ENCODE measurements at places on chromosomes 11 and 22.

DNA sequence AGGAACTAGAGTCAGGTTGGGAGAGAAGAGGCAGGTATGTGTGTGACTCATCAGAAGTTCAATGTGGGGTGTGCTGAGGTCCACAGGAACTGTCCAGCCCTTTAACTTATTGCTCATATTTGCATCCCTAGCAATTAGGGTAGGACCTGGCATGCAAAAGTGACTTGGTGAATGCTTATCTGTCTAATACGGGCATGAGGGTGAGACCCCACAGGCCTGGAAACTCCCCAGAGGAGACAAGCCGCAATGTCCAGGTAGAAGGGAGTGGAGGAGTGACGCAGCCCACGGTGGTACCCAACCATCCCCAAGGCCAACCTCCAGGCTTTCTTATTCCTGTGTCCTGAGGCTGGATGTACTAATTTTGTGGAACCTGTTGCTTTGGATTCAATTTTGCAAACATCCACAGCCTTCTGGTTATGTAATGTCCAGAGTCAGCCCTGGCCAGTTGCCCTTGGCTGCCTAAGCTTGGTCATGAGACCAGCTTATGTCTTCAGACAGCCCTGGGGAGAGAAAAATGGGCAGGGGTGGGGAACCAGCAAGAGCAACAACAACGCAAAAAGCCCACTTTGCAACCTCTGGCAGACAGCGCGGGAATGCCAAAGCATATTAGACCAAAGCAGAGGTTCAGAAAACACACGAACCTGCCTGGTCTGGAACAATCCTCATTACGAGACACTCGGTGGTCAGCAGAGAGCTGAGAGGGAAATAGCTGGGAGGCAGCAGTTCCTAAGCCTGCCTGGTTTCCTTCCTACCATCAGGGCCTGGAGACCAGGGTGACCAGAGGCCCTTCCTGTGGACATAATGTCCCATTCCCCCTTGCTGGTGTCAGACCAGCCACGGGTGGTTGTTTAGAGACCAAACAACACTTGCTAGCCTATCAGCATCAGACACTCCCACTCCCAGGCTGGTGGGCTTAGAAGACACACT lies 49.3 kb downstream of the TIMP3 start:
- no peak for DNase-seq

GRCh38 chr22:43488031-43488866 lies 76.4 kb downstream of the MPPED1 start:
- DNase-seq = no peak

GRCh38 chr11:581342-581741 lies 5.1 kb downstream of the PHRF1 start:
- DNase-seq = no peak

DNA sequence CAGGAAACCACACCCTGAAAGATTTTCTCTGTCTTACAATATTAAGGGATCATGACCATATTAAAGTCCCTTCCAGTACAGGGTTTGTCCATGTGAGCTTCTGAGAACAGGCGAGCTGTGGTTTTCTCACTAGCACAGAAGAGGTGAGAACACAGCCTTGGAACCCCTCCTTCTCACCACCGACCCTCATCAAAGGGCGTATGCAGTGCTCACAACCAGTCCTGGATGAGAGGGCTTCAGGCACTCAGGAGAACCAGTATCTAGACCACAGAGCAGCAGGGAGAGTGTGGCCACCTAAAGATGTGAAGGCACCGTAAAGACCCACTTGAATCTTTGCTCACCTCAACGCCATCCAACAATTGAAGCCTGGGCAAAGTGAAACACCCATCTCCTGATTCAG lies 397.0 kb downstream of the ETS1 start:
- DNase-seq = no peak

- DNase-seq = peak; percentile 83
Observed at GRCh38 chr11:124746621-124747243, 5.3 kb downstream of the VSIG2 start.

- DNase-seq = no peak
Observed at GRCh38 chr22:32785321-32786026, 16.0 kb upstream of the TIMP3 start.

GRCh38 chr11:11044137-11044855 lies 186.4 kb upstream of the ZBED5 start:
- DNase-seq = no peak

DNA sequence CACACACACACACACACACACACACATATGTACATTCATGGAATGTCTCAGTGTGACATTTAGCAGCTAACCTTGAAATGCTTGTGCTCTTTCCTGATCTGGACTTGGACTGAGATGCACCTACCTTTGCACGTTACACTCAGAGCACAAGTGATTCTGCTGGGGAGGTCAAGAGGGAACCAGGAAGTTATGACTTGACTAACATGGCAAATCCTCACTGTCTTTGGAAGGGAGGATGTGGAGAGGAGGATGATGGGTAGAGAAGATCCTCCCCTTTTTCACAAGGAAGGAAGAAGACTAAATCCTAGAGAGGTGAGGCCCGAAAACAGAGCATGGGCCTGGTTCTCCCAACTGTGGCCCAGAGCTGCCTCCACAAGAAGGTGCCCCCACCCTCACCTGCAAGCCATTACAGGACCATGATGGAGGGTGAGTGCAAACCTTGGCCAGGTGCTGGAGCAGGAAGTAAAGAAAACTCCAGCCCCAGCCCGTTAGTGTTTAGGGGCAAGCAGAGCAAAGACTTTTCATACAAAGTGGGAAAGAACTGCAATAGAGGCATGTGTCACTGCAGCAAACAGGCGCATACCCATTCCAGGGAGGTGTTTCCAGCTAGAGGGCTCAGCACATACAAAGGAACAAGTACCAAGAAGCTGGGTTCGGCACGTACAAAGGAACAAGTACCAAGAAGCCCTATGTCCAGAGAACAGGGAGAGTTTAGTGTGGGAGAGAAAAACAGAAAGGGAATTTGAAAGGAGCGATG lies 26.4 kb downstream of the SCN4B start:
- no peak for DNase-seq

GRCh38 chr22:25557218-25557617 lies 7.3 kb upstream of the GRK3 start:
- DNase-seq = no peak

- no peak for DNase-seq
Observed at GRCh38 chr11:27497284-27497866, 9.2 kb downstream of the LIN7C start.

DNA sequence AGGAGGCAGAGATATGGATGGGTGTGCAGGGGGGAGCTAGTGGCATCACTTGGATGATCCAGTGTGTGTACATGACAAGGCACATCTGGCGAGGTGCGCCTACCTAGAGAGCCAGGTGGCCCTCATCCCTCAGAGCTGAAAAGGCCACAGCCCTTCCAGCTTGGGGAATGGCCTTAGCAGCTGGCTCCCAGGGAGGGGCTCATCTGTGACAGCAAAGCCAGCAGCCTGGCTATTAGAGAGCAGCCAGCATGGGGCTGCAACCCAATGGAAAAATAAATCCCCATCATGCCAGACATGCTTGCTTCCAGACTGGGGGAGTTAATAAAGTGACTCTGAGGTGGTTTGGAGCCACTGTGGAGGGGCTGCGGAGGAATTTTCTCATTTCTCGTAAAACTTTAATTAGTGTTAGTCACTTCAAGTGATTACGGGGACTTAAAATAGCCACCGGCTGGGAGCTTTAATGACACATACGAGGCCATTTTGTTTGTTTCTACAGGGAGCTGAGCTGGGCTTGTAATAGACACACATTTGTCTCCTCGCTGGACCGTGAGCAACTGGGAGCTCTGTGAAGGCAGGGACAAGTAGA lies 111.2 kb upstream of the ALX4 start:
- DNase-seq = no peak

- DNase-seq = peak; percentile 81
Observed at GRCh38 chr11:88174709-88175568, at the start of gene RAB38. RAB38 (minus strand) TSS chr11:88175443; CDS start chr11:88175384, 59 bp downstream.

DNA sequence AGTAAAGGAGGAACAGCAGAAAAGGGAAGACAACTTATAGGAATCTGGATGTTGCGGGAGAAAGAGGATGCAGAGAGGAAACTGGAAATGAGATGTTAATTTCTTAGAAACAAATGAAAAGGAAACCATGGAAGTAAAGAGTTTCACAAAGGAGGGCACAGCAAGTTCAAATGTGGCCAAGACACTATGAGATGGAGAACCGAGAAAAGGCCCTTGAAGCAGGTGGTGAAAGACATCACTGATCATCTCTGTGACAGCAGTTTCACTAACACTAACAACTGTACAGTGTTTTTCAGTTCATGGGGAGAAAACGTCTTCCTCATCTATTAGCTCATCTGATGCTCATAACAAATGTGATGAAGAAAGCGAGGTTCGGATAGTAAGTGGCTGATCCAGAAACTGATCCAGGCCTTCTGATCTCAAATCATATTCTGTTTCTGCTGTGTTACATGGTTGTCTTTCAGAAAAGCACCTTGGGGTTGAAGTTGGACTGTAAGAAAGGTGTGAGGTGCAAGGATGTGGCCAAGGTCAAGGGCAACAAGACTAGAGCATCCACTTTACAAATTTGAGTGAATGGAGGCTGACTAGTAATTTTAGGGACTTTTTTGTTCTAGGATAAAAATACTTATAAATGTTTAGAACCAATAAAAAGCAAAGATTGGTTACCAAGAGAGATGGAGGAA lies 492.1 kb upstream of the CADM1 start:
- no peak for DNase-seq

DNA sequence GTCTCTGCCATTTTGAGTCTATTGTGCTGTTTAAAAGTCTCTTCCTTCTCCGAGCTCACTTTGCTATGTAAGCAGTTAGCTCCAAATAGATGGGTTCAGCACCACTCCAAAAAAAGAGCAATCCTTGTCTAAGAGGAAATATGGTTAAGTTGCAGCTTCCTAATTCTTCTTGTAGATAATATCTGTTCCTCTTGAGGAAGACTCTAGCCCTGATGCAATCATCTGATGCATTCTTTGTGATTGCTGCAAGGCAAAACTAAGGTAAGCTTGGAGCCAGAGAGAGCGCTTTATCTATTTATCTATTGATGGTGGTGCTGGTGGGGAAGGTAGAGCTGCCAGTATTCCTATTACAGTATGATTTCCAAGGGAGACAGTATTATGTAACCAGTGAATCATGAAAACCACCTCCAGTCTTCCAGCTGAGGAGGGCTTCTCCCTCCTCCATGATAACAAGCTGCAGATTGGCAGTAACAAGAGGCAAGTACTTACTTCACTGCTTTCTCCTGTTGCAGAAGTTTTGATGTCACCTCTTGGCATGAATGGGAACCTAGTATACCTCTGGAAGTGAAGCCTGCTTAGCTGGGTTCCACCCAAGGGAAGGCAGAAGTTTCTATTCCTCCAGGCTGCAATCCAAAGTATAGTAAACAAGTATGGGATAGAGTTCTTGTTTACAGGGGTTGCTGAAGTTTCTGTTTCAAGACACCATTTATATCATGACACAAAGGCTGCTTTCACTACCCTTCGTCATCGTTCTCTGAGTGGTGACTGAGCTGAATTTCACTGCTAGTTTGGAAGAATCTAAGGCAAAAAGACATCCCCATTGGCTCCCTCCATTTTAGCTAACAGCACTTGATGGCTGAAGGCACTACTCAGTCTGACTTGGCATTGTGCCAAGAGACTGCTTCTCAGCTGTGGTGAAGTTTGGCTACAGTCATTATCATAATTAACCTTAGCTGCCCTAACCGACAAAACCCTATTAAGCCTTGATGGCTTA lies 49.7 kb downstream of the FDX1 start:
- no peak for DNase-seq

GRCh38 chr22:19331975-19332374 lies 40.5 kb upstream of the CLTCL1 start:
- no peak for DNase-seq

DNA sequence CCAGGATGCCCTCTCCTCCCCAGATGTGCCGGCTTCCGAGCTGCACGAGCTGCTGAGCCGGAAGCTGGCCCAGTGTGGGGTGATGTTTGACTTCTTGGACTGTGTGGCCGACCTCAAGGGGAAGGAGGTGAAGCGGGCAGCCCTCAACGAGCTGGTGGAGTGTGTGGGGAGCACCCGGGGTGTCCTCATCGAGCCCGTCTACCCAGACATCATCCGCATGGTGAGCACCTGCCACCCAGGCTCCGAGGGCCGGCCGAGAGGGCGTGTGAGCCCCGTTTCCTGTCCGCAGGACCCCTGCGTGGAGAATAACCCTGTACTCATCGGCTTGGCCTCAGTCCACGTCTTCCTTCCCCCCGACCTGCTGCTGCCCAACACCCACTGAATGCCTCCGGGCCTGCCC lies 2.2 kb downstream of the PPP2R5B start:
- DNase-seq = no peak

DNA sequence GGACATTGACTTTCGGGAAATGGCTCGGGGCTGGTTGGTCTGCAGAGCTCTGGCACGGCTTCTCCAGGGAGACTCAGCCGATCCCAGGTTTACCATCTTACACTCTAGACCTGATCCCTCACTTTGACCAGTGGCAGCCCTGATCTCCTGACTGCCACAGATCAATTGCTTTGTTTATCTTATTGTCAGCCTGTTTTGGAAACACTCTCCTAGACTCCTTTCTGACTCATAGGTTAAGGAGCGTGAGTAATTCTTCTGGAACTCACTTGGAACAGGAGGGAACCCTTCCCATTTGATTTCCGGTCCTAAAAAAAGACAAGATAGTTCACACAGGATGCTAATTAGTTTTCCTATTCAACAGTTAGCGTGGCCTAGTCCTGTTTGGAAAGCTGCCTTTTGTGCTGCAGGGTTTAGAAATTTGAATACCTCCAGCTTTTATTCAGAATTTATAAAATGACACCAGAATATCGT lies 16.0 kb upstream of the BMAL1 start:
- DNase-seq = no peak

DNA sequence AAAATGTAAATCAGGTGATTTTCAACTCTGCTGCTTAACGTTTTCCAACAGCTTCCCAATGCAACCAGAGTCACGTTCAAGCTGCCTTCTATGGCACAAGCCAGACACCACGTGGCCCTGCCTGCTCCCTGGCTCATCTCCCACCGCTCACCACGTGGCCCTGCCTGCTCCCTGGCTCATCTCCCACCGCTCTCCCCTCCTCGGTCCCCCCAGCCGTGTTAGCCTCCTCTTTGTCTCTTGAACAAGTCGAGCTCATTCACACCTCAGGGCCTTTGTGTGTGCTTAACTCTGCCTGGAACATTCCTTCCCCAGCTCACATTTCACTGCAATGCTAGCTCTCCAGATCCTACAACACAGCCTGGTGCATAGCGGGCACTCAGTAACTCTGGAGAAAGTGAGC lies 307.6 kb downstream of the CTTN start:
- no peak for DNase-seq

All from ecto neural progenitor cell (in vitro differentiated cells).